ENCODE measurements at places on chromosomes 1 and 21.
A peak's percentile ranks its signal among the peaks of the same experiment; 100 is the strongest.

DNA sequence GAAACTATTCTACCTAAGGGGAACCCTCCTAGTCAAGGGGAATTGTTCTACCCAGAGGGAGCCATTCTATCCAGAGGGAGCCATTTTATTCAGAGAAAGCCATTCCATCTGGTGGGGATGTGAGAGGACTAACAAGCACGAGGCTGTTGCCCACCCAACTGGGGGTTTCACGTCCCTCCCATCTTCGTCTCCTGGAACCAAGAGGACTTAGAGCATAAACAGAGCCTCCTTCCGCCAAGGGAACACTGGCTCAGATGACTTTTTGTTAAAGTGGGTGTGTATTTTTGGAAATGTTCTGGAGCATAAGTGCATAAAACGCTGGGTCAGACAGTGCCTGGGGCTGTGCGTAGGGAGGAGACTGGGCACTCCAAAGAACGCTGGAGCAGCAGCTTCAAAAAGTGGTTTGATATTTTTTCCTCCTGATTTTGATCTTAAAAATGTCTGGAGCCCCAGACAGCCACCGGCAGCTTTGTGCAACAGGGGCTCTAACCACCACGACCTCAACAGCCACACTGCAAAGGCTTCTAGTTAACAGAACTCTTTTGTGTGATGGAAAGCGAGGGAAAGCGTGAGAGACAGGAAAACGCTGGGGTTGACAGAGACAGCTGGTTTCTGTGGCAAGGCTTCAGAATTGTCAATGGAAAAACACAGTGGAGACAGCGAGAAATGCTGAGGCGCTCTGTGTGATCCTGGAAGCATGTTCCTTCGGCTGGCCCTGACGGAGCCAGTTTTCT, 363.6 kb upstream of the CAMK1G start:
- no peak for DNase-seq

DNA sequence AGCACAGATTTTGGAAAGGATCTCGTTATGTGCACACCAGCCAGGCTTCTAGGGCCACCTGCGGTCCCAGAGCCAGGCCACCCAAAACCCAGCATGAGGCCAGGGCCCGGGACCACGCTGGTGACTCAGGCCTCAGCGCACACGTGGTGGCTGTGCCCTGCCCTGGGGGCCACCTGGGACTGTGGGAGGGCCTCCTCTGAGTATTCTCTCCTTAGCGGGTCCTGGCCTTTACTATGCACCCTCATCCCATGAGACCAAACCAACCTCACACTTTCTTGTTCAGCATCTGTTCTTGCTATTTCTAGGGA, 9.9 kb downstream of the WNT9A start:
- no peak for DNase-seq

GRCh38 chr1:248730507-248731335, 24.8 kb downstream of the LYPD8 start:
- no peak for DNase-seq

- DNase-seq: no peak
Observed at GRCh38 chr1:186481303-186481888, 20.5 kb upstream of the PDC start.

DNA sequence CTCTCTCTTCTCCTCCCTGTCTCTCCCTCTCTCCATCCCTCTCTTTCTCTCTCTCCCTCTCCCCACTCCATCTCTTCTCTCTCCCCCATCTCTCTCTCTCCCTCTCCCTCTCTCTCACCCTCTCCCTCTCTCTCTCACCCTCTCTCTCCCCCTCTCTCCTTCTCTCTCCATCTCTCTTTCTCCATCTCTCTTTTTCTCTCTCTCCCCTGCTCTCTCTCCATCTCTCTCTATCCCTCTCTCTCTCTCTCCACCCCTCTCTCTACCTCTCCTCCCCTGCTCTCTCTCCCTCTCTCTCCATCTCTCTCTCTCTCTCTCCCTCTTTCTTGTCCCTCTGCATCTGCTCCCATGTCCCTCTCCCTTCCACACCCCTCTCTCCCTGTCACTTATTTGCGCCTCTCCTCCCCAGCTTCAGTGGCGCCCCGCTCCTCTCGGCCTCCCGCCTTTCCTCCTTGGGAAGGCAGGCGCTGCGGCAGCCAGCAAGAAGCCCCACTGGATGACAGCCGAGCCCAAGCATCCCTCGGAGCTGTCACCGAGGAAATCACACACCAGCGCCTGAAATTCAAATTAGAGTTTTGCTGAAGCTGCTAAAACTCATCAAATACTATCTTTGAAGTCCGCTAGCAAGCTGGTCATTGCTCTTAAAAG, 15.3 kb upstream of the EPHA8 start:
- DNase-seq: no peak

DNA sequence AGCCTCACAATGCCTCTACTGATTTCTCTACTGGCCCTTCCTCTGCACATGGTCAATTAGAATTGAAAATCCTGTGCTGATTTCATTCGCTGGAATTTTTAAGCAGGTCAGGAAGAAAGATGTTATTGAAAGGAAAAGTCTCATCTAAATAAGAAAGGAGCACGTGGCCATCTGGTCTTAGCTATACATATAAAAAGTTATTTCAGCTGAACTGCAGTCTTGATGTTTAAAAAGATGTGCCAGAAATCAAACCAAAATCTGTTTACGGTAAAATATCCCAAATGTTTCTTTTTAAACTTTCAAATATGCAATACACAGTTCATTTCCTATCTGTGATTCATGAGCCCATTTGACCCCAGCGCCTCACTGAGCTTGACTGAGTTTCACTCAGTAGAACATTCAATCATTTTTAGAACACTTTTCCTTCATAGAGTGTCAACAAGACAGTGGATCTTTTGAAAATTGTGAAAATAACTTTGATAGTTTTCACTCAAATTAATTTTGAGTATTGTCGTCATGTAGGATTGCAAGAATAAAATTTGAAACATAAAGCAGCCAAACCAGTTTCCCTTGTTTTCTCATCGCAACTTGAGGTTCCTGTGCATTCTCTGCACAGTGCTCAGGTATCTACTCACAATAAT, 293.6 kb downstream of the PTPRC start:
- DNase-seq: no peak

GRCh38 chr1:8412183-8412831, 94.4 kb downstream of the SLC45A1 start:
- no peak for DNase-seq

DNA sequence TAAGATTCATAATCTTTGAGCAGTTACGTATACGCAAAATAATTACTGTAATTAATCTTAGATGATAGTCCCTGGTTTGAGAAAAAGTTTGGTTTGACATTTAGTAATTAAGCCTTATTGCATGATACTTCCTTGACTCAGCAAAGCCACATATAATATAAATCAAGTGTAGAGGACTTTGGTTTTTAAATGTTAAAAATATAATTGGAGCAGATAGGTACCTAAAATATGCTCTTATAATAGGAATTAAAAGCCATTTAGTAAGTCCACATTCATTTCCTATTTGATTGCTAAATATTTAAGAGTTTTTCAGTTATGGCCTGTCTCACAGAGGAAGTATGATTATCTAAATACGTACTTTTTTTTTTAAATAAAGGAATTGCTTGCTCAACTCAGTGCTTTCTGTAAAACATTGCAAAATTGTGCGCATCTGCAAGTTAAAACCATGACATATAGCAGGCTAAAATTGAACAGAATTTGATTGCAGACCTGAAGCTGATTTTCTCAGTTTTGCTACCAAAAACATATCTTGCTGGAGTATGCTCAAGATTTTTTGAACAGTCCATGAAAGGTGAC, 20.4 kb downstream of the RPE65 start:
- DNase-seq: no peak

- peak; percentile 23 for DNase-seq
Observed at GRCh38 chr1:67162954-67163353, 3.3 kb upstream of the IL23R start.

GRCh38 chr1:59352065-59352464, 55.2 kb downstream of the FGGY start:
- no peak for DNase-seq

GRCh38 chr1:60637651-60638050, 444.7 kb upstream of the NFIA start:
- no peak for DNase-seq

DNA sequence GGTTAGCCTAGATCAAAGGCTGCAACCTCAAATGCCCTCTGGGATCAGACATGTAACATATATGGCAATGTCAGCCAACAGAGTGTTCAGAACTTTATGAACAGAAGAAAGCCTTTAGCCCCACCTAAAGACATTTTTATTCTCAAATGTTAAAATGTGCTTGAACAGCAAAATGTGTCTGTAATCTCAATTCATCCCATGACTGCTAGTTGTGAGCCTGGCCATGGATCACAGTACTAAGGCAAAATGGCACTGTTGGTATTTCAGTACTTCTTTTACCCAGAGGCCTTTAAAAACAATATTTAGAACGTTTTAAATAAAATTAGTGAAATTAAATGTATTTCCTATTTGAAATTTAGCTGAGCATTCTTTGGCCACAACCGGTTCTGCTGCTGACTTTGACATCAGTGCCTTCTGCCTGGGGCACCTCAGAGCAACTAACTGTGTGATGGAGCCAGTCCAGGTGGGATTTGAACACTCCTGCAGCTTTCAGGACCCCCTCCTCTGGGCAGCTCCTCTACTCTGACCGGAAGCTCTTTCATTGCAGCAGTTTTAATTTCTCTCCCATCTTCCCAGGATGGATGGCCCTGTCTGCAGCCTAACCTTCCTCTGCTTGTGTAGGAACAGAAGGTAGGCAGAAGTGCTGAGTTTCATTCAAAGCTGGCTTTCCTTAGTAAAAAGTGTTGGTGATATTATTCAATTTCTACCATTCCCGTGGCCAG, 68.3 kb upstream of the NFIA start:
- DNase-seq: no peak

GRCh38 chr1:224724566-224724965, 108.4 kb downstream of the CNIH3 start:
- DNase-seq: no peak

DNA sequence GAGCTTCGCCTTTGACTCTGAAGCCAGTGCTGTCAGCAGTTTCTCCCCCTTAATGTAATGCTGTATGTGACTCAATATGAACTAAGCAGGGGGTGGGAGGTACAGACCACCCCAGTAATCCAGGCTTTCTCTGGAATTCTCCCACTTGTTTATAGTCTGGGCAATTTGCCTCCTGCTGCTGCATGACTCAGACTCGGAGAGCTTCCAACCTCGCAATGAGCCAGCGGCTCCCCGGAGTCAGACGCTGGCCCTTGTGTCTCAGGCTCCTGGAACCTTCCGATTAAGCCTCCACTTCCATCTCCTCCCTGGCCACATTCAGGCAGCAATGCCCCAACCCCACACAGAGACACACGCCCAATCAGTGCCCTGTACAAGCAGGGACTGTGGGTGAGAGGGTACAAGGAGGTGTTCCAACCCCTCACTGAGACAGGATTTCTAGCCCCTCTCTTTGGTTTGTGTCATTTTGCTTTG, 471.7 kb upstream of the VAMP3 start:
- DNase-seq: no peak

DNA sequence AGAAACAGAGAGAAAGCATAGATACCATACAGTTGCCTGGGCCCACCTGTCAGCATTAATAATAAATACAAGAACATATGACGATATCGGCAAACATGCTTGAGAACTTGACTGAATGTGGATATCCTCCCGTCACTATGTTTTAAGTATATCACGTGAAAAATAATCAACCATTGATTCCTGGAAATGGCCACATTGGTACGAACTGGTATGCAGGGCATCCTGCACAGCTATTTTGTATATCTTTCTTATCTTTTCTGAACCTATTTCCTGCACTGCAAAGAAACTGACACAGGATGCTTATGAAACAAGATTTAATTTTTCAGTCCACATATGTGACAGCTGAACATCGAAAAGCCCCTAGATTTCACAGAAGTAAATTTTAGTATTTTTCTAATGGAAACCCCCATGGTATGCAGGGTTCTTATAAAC, 22.8 kb upstream of the RGS1 start:
- DNase-seq: no peak

- no peak for DNase-seq
Observed at GRCh38 chr1:85417017-85417416, 47.9 kb downstream of the DDAH1 start.

DNA sequence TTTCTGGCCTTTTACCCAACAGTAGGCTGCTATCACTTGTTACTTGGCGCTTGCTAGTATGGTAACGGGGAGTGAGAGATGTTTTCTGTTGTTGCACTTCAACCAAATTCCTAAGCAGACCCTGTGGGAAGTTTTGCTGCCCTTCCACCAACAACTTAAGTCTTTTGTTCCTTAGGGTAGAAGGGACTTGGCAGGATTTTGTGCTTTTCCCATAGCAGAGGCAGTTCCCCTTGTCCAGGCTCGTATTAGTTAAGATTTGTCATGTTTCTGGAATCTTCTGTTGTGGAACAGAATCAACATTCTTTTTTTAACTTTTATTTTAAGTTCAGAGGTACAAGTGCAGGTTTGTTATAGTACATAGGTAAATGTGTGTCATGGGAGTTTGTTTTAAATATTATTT, 73.2 kb upstream of the SGIP1 start:
- DNase-seq: no peak

DNA sequence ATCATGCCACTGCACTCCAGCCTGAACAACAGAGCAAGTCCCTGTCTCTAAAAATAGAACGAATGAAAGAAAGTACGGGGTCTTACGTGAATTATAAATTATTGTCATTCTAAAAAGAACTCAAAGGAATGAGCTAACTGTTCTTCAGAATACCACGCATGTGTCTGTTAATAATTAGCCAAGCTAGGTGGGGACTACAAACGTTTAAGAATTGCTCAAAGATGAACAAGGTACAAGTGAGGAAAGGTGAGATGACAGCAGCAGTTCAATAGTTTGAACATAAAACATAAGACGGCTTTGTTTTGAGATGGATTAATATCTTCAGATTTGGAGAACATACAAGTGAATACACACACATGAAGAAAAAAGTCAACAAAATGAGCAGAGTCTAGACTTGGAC, 79.6 kb downstream of the UBR4 start:
- no peak for DNase-seq

DNA sequence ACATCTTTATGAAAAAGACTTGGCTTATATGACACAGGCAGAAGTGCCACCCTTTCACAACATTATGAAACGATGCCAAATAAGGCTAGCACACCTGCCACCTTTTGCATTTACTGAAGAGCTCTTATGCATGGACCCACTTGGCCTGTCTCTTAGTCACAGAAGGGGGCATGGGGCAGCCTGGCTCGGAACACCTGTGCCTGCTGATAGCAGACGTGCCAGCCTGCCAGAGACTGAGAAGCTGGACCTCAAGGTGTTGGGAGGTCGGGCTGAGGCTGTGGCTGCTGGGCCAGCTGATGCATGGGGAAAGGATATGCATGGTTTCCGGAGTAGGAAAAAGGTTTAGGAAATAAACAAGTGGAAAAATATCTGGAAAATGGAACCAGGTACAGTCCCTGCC, 21.5 kb downstream of the RCAN1 start:
- no peak for DNase-seq
